Right renal cortex interstitium (tissue), 3 donors: ENCODE measurements at places on chromosomes 11 and 22.

GRCh38 chr11:88059326-88059725 lies 115.9 kb downstream of the RAB38 start:
- DNase-seq, result no peak

DNA sequence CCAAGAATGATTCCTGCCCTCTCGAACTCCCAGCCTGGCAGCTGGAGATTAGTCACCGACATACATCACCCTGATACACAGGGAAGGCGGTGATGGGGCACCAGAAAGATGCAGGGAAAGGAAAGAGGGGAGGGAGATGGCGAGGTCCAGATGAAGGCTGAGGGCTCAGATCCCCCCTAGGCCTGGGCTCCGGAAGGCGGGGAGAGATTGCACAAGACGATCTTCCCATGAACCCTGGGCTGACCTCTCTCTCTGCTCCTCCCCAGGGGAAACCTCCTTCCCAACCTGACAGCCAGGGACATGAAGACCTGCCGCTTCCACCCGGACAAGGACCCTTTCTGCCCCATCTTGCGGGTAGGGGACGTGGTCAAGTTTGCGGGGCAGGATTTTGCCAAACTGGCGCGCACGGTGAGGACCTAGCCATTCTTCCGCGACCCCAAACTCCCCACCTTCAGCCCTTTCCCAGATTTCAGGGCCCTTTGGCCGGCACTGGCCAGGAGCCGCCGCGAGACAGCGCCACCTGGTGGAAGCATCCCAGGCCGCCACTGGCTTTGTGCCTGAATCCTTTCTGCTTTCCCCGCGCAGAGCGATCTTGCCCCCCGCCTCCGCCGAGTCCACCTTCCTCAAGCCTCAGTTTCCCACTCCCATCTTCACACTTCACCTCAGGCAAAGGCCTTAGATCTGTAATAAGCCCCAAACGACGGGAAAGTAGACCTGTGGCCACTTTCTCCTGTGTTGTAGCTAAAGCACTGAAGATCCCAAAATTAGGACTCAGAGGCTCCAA lies 11.5 kb downstream of the P2RX3 start:
- no peak for DNase-seq

- no peak for DNase-seq
Measured at GRCh38 chr11:126109941-126110731, 47.5 kb upstream of the CDON start.

- DNase-seq, result no peak
Measured at GRCh38 chr11:119376197-119376847, 5.2 kb downstream of the USP2 start.

GRCh38 chr11:123188508-123189165 lies 6.4 kb downstream of the CLMP start:
- no peak for DNase-seq

- DNase-seq, result no peak
Measured at GRCh38 chr11:132220474-132220873, 850.1 kb downstream of the NTM start.

- no peak for DNase-seq
Measured at GRCh38 chr11:131612533-131612932, 242.1 kb downstream of the NTM start.

- DNase-seq, result no peak
Measured at GRCh38 chr11:118497831-118498230, 29.4 kb upstream of the TTC36 start.

- no peak for DNase-seq
Measured at GRCh38 chr11:92048415-92048814, 176.2 kb upstream of the FAT3 start.

DNA sequence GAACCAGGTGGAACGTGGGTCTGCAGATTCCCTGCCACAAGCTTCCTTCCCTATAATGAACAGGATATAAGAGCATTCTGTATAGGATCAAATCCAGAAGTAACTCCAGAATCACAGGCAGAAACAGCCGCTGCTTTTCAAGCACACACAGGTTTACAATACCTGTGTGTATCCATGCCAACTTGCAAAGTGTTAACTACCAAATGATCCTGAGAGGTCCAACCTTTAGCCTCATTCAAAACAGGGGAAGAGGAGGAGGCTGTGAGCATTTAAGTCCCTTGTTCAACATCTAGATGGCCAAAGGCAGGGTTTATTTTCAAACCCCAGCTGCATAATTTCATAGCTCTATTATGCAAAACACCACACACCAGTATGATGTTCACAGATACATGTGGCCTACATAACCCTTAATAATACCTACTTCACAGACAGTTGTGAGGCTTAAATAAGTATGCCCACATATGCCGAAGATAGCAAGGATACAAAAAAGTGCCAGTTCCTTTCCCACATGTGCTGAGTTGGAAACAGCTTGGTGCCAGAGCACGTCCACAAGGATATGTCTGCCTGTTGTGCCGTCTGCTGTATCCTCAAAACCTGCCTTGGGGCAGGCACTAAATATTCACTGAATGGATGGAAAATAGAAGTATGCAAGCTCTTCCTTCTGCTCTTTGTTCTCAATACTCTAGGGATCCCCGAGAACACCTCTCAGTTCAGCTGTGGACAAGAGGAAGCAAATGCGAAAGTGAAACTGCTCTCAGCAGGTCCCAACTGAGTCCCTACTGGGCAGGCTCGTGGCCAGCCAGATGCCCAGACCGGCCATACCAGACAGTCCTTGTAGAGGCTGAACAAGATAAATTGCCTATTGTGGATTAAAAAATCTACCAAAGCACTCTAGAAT lies 66.8 kb downstream of the LARGE1 start:
- peak; percentile 23 for DNase-seq

GRCh38 chr22:22802339-22802970 lies 85.2 kb upstream of the IGLL5 start:
- no peak for DNase-seq

- no peak for DNase-seq
Measured at GRCh38 chr11:112670806-112671570, 290.2 kb upstream of the NCAM1 start.

GRCh38 chr22:35688913-35689675 lies 28.6 kb upstream of the APOL5 start:
- no peak for DNase-seq

DNA sequence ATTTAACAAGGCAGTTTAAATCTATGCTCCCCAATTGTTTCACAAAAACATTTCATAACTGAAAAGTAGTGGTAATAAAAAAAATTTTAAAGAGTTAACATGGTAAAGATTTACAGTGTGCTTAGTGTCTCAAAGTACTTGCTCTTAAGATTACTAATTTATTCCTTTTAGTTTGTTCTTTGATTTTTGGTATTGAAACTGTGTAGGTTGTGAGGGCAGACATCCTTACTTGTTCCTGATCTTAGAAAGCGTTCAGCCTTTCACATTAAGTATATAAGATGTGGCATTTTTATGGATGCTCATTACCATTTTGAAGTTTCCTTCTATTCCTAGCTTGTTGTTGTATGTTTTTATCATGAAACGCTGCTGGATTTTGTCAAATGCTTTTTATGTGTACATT lies 32.9 kb downstream of the RAB6A start:
- DNase-seq, result no peak

GRCh38 chr11:116384407-116384806 lies 388.4 kb downstream of the BUD13 start:
- no peak for DNase-seq

- no peak for DNase-seq
Measured at GRCh38 chr22:49070501-49070900, 757.2 kb downstream of the BRD1 start.

- no peak for DNase-seq
Measured at GRCh38 chr22:45067731-45068130, 57.9 kb upstream of the PHF21B start.

DNA sequence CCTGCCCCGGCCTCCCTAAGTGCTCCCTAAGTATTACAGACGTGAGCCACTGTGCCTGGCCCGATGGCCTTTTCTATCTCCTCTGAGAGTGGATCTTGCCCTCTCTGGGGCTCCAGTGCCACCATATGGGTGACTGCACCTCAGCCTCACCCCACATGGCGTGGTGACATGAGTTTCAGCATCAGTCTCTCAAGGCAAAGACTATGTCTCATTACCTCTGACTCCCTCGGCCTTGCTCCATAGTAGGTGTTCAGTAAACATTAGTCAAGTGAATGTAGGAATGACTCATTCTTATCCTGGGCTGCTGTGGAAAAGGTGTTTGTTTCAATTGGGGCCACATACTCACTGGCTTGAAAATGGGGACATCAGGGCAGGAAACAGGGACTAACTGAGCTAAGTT lies 168.8 kb downstream of the GRIK4 start:
- no peak for DNase-seq

DNA sequence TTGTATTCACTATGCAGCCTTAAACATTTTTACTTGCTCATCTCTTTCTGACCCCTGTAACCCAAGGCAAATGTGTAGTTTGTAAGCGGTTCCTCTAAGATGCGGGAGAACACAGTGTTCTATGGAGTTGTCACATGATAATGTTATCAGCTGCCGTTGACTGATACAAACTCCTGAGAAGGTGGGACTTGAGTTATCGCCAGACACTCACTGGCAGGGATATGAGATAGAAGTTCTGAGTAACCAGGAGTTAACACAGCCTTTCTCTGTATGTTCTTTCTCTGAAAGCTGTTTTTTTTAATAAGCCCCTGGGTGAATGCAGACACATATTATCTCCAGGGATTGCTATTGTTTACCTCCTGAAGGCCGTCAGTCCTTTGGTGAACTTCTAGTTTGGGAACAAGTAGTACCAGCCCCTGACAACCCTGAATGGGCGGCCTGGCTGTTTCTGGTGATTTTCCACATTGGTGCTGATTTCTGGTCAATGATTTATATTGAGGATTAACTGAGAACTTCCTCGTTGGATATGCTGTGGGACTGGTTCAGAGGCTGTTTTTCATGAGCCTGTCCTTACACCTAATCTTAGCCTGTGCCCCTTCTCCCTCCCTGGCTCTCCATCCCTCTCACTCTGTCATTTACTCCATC lies 155.3 kb upstream of the RASSF10 start:
- DNase-seq, result no peak

DNA sequence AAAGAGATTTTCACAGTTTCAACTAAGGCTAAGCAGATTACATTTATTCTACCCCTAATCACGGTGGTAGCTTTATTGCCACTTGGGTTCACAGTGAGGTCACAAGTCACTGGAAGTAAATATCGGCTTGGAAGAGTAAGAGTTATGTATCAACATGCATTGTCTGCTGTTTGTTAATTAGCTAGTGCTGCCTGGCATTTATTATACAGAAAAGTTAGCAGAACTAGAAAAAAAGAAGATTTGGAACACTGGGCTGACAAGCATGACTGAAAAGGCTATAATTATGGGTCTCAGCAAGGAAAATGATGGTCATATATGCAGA lies 13.7 kb upstream of the RAB38 start:
- DNase-seq, result no peak

GRCh38 chr11:58880625-58881024 lies 36.1 kb upstream of the GLYATL2 start:
- DNase-seq, result no peak

GRCh38 chr11:135009125-135009524 lies 597.1 kb upstream of the B3GAT1 start:
- no peak for DNase-seq

DNA sequence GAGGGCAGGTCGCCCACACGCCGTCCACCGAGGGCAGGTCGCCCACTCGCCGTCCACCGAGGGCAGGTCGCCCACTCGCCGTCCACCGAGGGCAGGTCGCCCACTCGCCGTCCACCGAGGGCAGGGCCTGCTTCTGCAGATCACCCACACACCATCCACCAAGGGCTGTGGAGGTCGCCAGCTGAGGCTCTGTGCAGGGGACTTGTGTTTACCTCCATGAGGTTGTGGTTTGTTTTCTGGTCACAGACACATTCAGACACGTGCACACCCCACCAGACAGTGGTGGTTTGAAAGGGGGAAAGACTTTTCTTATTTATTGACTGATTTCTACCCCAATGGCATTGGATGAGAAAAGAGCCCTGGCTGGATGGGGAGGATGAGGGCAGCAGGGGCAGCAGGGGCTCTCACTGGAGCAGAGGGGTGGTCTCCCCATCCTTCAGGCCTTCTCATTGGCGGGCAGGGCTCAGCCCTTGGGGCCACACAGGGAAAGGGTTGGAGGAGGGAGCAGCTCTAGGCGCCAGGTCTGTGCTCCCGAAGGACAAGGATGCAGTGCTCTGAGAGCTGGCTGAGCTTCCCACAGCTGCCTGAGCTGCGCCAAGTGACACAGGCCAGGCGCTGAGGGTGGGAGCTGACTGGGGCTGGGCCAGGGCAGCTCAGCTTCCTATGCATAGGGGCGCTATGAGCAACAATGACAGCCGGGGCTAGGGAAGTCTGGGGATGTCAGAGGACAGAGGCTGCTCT lies 252.6 kb upstream of the B3GAT1 start:
- DNase-seq, result no peak

DNA sequence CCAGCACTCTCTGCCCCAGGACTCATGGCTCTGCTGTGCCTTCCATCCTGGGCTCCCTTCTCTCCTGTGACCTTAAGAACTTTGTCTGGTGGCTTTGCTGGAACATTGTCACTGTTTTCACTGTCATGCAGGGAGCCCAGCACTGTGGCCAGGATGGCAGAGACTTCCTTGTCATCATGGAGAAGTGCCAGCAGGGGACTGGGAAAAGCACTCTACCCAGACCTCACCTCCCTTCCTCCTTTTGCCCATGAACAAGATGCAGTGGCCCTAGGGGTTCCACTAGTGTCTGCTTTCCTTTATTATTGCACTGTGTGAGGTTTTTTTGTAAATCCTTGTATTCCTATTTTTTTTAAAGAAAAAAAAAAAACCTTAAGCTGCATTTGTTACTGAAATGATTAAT lies 2.9 kb upstream of the TTC36 start:
- DNase-seq, result no peak

DNA sequence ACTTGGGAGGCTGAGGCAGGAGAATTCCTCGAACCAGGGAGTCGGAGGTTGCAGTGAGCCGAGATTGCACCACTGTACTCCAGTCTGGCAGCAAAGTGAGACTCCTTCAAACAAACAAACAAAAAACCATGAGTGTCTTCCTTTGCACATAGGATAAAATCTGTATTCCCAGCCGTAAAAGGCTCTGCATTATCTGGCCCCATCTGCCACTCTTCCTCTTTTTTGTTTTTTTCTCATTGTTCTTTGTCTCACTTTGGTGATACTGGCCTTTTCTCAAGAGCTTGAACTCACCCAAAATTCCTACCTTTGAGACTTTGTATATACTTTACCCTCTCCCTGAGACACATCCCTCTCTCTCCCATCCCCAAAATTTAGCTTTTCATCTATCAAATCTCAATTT lies 17.6 kb downstream of the FDX1 start:
- no peak for DNase-seq

DNA sequence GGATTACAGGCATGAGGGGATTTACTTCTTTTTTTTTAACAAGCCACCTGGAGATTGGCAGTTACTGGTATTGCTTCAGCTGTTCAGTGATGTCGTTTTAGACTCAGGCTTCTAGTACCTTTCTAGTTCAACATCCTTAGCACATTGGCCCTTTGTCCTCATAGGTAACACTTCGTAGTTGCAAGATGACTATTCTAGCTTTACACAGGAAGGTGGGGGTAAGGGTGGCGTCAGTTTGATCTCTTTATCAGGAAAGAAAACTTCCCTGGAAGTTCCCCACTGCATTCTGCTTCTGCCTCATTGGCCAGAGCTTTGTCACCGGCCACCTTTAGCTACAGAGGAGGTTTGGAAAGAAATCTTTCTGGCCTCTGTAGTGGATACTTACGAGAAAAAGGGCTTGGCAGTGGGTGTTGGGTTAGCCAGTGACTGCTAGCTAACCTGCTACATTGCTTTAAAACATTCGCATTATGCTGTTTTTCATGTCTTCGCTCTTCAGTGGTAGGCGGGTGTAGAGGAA lies 40.7 kb downstream of the SFI1 start:
- DNase-seq, result no peak
